Amniotic epithelial cell (primary cell): ENCODE measurements at places on chromosomes 12 and 14.

DNA sequence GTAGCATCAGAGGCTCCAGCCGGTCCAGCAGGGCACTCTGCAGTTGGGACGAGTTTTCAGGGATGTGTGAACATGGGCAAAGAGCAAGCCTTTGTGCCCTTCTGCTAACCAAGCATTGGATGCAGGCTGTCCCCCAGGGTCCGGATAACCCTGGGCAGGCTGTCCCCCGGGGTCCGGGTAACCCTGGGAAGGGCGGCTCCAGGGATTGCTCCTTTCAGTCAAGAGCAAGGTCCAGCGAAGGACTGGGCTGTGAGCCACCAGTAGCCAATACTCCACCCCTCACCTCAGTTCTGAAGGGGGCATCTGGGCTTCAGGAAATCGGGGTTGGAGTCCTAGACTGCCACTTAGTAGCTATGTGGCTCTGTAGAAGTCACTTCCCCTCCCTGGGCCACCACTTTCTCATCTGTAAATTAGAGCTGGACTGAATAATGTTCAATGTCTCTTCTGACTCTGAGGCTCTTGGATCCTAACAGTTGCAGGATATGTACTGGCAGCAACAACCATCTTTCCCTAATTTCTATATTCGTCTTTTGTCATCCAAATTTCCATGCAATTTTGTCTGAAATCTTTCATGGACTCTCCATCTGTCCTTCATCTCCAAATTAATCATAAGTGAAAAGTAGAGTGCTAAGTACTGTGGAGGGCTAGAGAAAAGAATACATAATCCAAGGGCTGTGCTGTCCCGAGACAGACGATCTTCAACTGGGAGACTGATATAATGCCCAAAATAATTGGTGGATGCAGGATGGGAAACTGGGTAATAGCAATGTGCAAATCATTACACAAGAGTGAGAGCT lies 137.4 kb upstream of the NTF3 start:
- no peak for DNase-seq

DNA sequence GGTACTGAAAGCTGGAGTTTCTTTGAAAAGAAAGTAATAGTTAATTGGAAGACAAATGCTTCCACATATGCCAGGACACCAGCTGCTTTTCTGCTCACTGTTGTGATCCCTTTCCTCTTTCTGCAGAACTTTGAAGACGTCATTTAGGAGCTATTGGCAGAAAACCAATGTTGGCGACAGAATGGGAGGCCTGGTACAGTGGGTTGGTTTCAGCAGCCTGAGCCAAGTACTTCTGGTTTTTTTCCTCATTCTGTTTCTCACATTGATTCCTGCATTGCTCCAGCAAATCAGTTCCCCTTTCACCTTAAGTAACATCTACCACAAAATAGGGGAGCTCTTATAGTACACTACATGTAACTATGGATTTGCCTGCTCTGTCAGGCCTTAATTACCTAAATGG lies 96.9 kb downstream of the FIGNL2 start:
- no peak for DNase-seq

DNA sequence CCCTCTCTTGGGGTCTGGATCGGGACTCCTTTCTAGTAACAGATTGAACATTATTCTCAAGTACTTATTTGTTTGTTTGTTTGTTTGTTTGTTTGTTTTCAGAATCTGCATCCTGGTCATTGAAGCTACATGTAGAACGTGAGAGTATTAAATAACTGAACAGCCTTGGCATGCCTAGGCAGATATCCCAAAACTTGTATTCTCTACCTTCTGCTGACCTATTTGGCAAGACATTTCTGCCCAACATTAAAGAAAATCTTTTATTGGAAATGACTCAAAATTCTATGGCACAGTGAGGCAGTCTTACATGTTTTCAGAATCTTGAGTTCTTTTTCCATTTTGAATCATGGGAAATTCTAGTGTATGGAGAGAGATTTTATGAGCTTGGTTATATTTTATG lies 165.1 kb upstream of the CNOT2 start:
- DNase-seq, result no peak

- DNase-seq, result no peak
Observed at GRCh38 chr14:42877716-42878115, 1271.0 kb downstream of the LRFN5 start.

- no peak for DNase-seq
Observed at GRCh38 chr12:105613887-105614286, 283.4 kb downstream of the C12orf75 start.

DNA sequence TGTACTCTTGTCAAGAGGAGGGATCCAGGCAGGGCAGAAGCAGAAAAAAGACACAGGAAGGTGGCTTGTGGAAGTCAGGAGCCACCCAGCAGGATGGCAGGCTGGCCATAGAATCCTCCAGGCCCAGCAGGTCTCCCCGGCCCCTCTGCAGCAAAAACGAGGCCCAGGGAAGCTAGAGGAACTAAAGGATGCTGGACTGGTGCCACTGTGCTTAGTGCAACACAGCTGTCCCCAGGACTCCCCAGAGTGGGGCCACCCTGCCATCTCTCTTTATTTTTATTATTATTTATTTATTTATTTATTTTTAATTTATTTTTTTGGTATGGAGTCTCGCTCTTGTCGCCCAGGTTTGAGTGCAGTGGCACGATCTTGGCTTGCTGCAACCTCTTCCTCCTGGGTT lies 54.1 kb downstream of the PITPNM2 start:
- no peak for DNase-seq

- DNase-seq, result no peak
Observed at GRCh38 chr12:98656289-98657101, 11.4 kb downstream of the APAF1 start.

- peak; percentile 87 for DNase-seq
Observed at GRCh38 chr14:71753126-71753830, 179.0 kb upstream of the RGS6 start.

DNA sequence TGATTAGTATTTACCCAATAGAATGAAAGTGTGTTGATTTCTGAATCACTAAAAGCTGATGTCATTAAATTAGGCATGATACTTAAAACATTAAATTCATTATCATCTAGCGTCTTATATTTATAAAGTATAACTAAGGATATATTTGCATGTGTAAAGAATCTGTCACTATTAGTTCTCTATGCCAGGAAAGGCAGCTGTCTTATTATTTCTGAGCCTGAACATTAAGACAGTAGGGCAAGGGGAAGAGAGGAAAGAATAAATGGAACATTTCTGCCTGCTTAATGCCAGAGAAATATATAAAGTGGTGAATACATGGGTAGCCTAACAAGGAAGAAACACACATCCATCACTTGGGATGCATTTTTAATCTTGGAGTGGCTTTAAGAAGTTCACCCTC lies 965.1 kb upstream of the TMEM132C start:
- DNase-seq, result no peak

GRCh38 chr14:94769391-94770250 lies at the start of gene GSC:
Gene GSC (minus strand): TSS chr14:94770113. CDS start chr14:94770015, 98 bp downstream.
- peak; percentile 2 for DNase-seq

- no peak for DNase-seq
Observed at GRCh38 chr14:102219316-102219715, 79.6 kb downstream of the WDR20 start.

DNA sequence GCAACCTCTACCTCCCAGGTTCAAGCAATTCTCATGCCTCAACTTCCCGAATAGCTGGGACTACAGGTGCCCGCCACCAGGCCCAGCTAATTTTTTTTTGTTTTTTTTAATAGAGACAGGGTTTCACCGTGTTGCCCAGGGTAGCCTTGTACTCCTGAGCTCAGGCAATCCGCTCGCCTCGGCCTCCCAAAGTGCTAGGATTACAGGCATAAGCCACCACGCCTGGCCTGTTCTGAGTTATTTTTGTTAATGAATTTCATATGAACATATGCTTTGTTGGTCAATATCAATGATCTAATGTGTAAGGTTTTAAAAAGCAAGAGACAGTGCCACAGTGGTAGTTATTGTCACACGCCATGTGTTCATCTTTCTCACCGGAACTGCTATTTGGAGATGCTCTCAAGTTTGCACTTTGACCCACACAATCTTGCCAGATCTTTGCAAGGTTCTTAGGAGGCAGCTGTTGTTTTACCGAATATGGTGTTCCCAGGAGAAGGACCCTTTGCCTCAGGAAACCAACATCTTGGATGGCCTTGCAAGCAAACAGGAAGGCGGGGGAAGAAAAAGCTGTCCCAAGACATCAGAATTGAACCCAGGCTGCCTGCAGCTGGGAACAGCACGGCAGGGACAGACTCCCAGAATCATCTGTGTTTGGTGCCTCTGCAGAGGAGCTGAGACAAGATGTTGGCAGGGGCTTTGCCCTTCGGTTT lies 30.0 kb downstream of the GALNT16 start:
- DNase-seq, result no peak

DNA sequence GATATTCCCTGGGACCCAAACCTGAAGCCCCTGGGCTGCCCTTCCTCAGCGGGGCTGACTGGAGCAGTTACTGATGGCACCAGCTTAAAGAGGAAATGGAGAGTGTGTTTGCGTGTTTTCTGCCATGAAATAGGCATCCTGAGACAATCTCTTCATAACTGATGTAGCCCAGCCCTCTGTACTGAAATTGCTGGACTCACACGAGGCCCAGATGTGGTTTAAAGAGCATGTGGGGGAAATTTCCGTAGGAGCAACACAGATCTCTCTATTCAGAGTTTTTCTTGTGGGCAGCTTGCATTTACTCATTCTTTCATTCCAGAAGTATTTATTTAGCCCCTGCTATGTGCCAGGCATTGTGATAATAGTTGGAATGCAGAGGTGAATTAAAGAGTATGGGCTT lies 782.1 kb upstream of the TBX3 start:
- peak; percentile 63 for DNase-seq

DNA sequence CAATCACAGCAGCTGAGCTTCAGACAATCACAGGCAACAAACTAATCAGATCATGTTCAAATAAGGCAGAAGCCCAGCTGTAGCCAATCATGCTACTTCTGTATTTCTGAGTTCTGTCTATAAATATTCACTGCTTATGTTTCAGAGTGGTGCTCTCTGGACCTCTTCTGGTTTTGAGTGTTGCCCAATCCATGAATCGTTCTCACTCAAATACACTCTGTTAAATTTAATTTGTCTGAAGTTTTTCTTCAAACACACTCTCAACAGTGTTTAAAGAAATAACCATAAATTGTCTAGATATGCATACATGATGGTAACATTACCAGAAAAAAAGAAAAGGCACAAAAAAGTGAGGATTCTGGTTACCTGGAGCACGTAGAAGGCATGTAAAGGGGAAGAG lies 77.9 kb upstream of the BBS10 start:
- DNase-seq, result no peak

DNA sequence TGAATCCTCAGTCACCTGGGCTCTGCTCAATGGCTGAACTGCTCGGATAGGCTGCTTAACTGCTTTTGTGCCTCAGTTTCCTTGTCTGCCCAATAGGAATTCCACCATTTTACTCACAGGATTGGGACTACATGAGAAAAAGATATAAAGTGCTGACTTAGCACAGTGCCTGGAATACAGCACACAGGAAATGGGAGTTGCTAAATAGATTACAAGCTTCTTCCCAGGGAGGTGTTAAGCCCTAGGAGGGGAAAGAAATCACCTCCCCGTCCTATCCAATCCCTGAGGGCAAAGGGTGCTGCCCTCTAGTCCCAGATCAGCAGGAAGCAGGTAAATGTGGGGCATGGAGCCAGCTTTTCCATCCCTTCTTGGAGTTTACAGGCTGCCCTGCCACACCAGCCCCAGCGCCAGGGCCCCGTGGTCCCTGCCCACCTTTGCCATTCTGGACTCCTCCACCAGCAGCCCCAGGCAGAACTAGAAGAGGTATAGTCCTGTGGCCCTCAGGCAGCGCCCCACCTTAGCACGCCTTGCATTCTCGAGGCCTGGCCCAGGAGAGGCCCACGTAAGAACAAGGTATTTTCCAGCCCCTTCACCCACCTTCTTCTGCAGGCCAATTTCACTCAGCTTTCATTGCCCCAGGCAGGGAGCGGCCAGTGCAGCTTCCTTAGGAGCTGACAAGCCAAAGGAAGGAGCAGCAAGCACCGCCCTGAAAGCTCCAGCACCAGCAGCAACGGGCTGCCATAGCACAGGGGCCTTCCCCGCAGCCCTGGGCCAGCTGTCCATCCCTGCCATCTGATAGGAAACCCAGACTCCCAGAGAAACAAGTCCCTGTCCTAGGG lies 28.8 kb upstream of the RPLP0 start:
- peak; percentile 56 for DNase-seq

- DNase-seq, result peak; percentile 98
Observed at GRCh38 chr12:25692115-25693035, 139.3 kb upstream of the LMNTD1 start.

GRCh38 chr14:98943907-98944306 lies 328.1 kb downstream of the BCL11B start:
- no peak for DNase-seq

GRCh38 chr12:52818388-52818787 lies 4.5 kb upstream of the KRT4 start:
- DNase-seq, result no peak

DNA sequence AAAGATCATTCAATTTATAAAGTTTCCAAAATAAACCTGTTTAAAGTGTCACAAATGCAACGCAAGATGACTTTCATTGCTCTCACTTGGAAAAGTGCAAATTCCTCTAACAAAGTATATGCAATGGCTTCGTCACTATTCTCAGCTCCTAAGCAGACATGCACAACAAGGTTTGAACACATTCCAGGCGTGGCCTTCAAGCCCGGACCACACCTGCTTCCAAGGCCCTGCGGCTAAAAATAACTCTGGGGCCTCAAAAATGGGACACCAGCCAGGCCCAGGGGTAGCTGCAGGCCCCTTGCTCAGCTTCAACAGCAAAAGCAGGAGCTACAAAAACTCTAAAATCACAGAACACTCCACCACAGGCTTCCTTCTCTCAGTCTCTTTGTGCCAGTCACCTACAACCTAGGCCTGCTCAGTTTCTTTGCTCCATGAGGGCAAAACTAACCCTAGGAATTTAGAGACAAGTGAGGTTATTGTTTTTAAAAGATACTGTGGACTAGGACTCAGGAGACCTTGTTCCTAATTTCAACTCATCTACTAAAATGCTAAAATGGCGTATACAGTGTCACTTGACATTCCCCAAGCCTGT lies 29.3 kb downstream of the DUSP16 start:
- DNase-seq, result no peak

DNA sequence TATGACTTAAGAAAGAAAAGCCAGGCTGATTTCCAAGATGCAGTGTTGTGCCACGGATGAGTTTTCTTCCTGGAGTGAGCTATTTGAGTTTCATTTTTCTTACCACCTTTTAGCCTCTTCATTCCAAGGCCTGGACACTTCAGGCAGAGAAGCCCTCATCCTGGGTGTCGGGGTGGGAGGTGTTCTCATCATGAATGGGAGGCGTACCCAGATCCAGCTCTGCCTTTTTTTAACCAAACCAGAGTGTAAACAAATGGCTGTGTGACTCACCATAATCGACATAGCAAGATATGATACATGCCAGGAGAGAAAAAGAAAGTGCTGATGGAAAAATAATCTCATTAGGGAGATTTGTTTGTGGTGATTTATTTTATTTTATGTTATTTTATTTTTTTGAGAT lies 79.9 kb downstream of the ARF6 start:
- peak; percentile 89 for DNase-seq

- DNase-seq, result no peak
Observed at GRCh38 chr12:42631513-42631912, 42.0 kb upstream of the PRICKLE1 start.

- DNase-seq, result no peak
Observed at GRCh38 chr14:56358275-56358674, 221.3 kb upstream of the TMEM260 start.
